ENCODE measurements at places on chromosomes 3 and 15.

DNA sequence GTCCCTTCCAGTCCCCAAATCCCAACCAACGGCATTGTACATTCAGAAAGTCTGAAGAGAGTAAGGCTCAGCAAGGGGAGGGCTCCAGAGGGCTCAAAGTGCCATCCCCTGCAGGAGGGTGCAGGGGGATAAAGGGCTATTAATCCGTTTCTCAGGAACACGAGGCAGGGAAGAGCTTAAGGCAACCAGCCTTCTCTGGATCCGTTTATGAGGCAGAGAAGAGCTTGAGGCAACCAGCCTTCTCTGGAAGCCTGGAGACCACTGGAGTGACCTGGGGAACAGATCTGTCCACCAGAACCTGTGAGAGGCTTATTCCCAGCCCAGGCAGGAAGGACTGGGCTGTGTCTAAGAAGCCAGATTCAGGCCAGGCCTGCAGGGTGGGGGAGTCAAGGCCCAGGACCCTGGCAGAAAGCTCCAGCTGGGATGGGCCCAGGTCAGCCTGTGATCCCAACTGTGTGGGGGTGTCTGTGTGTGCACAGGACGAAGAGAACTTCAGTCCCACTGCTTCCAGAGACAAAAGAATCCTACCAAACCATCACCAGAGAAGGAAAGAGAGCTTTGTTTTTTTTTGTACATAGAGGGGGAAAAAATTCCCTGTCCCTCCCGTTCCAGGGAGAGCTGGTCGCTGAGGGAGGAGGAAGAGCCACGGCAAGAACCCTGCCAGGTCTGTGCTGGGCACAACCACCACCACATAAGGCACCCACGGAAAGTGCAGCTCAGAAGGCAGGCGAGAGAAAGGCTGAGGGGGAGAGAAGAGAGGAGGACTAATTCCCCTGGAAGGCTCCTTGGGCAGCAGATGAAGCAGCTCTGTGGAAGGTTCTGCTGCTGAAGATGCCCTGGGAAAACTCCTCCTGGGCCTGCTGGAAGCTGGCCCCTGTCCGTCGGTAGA lies 1.6 kb upstream of the ULK3 start:
- DNase-seq, result no peak

DNA sequence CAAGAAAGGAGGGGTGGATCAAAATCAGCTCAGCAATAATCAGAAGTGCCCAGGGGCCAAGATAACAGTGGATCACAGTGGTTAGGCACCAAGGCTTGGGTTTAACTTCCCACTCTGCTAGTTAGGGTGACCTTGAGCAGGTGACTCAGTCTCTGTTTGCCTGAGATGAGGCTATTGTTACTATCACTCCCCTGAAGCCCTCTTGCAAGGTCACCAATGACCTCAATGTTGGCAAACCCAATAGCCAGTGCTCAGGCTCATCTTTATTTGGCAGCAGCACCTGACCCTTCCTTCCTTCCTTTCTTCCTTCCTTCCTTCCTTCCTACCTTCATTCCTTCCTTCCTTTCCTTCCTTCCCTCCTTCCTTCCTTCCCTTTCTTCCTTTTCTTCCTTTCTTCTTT lies 102.4 kb upstream of the HACD2 start:
- no peak for DNase-seq

DNA sequence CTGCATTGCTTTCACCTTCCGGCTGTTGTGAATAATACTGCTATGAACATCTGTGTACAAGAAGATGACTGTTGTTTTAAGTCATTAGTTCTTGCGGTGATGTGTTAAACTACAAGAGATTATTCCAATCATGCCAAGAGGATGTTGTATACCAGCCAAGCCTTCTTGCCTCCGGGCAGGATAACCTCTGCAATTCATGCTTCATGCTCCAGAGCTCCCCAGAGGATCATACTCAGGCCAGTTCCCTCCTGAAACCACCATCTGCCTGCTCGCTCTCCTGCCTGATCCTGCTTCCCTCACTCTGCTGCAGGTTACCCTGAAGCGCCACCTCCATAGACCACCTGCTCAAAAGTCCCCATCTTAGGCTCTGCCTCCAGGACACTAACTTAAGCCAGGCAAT lies 187.1 kb upstream of the PROK2 start:
- DNase-seq, result no peak

DNA sequence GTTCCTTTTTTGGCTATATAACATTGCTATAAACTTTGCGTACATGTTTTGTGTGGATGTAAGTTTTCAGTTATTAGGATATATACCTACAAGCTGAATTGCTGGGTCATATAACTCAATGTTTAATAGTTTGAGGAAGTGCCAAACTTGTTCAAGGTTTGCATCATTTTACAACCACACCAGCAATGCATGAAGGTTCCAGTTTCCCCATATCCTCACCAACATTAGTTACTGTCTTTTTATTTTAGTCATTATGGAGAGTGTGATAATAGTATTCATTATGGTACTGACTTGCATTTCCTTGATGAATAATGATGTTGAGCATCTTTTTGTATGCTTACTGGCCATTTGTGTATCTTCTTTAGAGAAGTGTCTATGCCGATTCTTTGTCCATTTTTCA lies 112.3 kb downstream of the NR1I2 start:
- no peak for DNase-seq

DNA sequence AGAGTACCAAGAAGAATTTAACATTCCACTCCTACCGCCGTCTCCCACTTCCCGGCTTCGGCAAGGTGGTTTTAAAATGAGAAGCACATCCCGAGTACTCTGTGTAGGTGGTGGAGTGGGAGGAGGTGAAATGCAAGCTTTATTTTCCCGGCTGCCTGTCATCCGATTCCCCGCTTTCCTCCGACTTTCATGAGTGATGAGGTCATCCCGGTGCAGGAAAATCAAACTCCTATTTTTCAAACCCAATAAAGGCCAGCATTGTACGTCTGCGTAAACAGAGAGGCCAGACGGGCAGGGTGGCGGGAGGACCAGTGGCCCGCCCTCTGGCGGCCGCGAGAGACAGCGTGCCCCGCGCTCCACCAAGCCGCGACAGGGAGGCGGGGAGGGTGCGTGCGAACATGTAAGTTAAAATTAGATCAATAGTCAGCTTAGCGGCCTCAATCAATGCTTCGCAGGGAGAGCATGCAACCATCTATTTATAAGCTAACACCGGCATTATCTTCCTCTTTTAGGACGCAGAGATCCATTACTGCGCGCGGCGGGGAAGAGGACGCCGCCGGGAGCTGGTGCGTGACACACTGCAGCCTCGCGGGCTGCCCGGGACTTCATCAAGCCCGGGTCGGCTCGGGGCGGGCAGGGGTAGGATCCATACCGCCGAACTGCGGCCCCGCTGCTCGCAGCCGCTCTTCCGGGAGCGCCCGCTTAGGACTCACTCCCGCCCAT lies 163.3 kb downstream of the CD47 start:
- peak; percentile 63 for DNase-seq

DNA sequence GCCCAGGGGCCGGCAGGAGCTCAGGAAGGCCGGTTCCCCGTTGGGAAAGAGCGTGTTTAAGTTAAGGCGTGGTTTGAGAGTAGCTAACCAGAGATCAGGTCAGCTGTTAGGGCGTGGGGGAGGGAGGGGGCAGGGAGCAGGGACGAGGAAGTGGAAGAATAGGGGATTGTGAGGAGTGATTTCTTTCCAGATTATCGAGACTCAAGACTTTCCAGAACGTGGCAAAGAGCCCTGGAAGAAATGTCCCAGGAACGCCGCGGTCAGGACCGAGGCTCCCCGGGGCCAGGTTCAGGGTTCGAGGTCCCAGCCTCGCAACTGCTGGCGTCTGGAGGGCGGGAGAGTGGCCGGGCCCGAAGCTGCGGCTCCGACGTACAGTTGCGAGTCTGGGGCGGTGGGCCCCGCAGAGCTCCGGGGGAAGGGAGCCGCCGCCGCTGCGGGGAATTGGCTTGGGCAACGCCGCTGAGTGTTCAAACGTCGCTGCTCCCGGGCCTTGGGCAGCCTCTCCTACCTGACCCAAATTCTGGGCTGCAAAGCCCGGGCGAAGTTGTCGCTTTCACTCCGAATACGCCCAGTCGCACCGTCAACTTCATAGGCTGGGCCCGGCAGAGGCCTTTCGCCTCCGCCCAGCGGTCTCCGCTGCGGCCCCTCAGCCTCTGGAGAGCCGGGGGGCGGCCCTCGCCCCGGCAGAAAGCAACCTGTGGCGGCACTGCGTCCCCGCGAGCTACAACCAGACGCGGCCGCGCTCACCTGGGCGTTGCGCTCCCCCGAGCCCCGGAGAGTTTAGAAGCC lies 9.5 kb downstream of the ISL2 start:
- DNase-seq, result no peak

DNA sequence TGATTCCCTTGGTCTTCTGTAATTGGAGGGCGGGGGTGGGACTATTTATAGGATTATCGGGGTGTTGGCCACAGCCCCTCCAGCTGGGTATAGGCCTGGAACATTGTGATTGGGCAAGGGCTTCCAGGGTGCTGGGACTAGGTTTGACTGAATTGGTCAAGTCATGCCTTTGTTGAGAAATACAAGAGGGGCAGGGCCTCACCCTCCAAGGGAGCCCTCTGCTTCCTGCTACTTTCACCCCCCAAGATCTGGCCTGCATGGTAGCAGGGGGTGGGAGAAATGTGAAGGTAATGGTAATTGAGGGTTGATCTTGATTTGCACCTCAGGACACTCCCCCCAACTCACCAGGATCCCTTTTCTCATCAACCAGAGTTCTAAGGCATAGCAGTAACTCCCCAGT lies 25.2 kb downstream of the TRIM71 start:
- DNase-seq, result no peak

DNA sequence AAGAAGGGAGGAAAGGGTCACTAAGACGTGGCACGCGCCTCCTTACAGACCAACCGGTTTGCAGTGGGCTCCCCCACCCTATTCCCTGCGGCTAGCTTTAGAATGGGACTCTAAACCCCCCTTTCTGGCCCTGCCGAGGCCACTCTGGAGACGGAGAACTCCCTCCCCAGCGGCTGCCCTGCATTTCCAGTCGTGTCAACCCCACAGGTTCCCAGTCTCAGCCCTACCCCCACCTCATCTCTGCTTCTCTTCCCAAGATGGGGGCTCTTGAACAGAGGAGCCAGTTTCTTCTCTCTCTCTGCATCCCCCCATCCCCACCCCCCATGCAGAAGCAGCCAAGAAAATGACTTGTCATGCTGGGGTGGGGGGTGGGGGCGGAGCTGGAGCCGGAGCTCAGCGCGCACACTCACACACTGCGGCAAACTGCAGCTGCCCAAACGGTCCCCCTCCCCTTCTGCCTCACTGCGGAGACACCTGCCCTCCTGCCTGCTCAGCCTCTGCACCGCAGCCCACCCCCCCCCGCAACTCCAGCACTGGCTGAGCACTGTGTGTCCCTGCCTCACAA lies 871 bp downstream of the MAP1A start:
- no peak for DNase-seq

GRCh38 chr3:171054921-171055320 lies 28.4 kb upstream of the SLC2A2 start:
- DNase-seq, result no peak

DNA sequence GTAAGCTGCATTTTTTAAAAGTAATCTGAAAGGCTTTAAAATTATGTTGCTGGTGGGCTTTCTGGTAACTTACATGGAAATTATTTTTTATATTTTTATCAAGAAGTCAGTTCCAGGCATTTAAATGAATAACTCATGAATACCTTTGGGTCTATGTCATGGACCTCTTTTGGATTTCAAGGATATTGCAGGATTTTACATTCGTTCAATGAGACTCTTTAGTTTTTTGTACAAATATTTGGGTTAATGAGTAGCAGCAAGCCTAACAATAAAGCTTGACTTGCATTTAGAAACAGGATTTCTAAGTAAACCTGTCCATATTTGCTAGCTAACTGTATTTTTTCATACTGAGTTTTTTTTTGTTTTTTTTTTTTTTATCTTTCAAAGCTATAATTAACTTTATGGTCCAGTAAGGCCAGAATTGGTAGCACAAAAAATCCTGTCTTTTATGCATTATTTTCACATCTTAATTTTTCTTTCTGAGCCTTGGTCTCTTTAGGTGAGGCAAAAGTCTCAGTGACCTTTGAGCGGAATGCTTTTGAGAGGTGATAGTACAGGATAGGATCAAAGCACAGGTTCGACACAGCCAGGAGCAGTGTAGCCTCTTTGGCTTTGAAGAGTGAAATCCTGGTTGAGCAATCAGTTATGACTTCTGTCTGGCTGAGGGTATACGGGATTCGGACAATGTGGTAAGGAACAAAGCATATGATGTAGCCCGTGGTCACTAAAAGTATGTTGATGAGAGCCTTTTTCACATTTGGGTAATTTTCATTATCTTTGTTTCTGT lies 4.8 kb downstream of the GPR171 start:
- no peak for DNase-seq

DNA sequence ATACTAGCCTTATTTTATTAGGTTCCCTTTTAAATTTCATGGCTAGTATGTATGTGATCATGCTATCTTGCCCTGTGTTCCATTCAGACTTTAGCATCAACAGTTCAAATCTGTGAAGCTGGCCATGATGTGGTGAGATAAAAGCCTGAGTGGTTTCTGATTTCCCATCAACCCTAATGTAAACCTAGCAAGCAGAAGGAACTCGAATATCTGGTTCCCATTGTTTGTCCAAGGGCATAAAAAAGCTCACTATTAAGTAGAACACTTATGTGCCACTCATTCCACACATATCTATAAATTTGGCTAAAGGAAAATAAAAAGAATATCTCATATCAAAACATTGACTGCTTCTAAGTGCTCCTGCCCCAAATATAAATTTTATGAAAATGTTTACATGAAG lies 311.7 kb downstream of the CADM2 start:
- DNase-seq, result no peak

GRCh38 chr3:164687211-164687610 lies 391.1 kb downstream of the SI start:
- DNase-seq, result no peak

DNA sequence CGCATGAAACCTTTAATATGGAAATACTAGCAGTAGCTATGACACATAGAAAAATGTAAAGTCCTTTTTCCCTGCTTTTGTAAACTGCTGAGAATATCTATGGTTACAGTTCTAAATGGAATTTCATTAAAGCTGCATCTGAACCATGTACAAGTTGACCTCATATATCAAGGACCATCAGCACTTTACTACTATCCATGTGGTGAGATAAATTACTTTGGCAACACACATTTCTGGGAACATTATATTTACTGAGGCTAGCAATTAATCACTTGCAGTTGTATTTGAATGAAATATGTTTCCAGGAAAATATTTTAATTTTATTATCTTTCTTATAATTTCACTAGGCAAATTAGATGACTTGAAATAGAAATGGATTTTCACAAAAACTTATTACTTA lies 545.5 kb downstream of the NAALADL2 start:
- DNase-seq, result no peak

GRCh38 chr3:126541628-126542339 lies 16.9 kb downstream of the C3orf22 start:
- DNase-seq, result no peak

Measured in T-helper 2 cell treated with Interferon-gamma antibody and Interleukin-4, amounts not matched to agents 5 μg/mL and 100 μg/mL, for 36 hours (primary cell).